Activated CD8-positive, alpha-beta T cell treated with anti-CD3 and anti-CD28 coated beads, Interleukin-2, amount 10 ng/mL, durations not matched to agents 7 days and 5 days (primary cell): ENCODE measurements at places on chromosomes 2 and 18.

DNA sequence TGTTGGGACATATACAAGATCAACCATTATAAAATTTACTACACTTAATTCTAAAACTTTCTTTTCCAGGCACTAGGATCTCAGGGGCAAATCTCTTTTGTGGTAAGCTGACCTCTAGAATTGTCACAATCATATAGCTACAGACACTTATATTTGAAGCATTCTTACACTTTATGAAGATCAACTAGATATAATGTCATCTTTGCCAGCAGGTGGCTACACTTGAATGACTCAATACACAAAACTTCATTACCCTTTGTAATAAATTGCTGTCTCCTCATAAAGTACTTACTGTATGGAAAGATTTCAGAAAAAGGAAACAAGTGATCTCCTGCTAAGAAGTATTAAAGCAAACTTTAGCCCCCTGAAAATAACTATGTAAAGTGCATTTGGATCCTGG is 77.8 kb downstream of the RDH14 start:
- DNase-seq = no peak

GRCh38 chr2:2561346-2562095 is 230.4 kb upstream of the MYT1L start:
- DNase-seq = no peak

GRCh38 chr2:37616677-37617005 is 54.8 kb downstream of the CDC42EP3 start:
- DNase-seq = no peak

- no peak for DNase-seq
Measured at GRCh38 chr2:236833501-236834073, 252.1 kb upstream of the COPS8 start.

DNA sequence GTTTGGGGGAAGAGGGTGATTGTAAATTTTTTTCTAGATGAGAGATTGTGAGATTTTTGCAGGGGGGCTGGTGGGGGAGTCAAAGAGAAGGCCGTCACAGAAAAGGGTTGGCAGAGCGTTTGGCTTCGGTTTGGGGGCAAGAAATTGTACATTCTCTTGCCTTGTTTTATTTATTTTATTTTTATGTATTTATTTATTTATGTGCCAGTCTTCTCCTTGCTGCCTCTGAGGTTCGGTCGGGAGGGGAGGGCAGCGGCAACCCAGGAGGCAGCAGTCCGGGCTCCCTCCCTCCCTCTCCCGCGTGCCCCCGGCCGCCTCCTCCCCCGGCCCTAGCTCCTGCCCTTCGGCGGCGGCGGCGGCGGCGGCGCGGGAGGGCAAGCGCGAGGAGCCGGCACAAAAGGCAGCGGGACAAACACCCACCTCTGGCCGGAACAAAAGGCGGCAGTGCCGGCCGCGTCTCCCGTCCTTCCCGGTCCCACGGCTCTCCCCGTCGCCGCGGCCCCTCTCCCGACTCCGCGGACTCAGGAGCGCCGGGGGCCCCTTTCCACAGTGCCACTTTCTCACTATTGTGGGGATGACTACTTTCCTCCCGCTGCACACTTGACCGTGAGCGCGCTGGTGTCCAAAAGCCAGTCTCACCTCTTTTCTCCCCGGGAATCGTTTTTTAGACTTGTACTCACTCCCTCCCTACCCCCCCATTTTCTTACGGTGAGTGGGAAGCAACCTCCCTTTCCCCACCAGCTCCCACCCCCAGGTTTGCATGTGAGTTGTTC is 1.2 kb downstream of the BCL11A start:
- DNase-seq = no peak

- DNase-seq = no peak
Measured at GRCh38 chr2:103003750-103004260, 242.0 kb downstream of the TMEM182 start.

DNA sequence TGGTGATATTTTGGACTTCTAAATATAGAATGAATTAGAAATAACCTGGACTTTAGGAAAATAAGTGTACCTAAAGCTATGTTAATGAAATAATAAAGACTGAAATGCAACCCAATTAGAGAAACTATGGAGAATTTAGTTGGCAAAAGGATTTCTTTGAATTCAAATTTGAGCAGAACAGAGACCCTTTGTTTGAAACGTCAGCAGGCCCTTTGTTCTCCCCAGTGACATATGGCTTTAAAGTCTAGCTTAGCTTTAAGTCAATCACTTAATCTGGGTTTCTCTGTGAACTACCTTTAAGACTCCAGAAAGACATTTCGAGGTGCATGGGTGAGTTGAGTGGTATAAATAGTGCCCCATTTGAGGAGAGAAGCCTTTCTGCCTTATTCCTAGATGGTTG is 130.5 kb upstream of the CREB1 start:
- no peak for DNase-seq

DNA sequence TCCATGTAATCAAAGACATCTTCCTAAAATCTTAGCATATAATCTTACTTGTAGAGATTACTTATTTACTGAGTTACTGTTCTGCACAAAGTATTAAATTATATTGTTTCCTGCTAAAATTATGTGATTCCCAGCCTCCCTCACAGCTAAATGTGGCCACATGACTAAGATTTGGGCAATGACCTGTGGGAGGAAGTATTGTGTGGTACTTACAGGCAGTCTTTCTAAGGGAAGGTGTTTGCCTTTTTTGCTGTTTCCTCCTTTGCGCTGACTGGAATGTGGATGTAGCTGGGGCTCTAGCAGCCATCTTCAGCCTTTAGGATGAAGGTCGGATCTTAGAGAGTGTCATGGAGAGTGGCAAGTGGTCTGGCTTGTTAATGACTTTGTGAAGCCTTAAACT is 146.3 kb upstream of the APCDD1 start:
- DNase-seq = no peak

DNA sequence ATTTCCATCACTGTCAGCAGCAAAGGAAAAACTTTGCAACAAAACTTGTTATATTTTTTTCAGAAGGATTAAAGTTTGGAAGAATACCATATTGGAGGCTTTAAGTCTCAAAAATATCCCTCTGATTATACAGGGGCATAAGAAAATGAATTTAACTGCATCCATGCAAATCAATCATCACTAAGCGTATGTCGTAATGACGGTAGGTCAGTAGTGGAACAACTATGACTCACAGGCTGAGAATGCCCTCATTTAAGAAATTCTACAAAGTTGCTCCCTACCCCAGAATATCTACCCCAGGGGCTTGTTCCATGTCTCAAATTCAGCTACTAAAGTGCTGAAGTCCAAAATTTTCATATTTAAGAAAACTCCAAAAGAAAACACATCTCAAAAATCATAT is 12.5 kb upstream of the NAB1 start:
- DNase-seq = no peak

GRCh38 chr2:210190345-210190744 is 19.1 kb upstream of the KANSL1L start:
- no peak for DNase-seq

- no peak for DNase-seq
Measured at GRCh38 chr2:172995323-172996244, 80.1 kb upstream of the MAP3K20 start.

GRCh38 chr2:39954346-39954745 is 175.3 kb upstream of the THUMPD2 start:
- DNase-seq = no peak

DNA sequence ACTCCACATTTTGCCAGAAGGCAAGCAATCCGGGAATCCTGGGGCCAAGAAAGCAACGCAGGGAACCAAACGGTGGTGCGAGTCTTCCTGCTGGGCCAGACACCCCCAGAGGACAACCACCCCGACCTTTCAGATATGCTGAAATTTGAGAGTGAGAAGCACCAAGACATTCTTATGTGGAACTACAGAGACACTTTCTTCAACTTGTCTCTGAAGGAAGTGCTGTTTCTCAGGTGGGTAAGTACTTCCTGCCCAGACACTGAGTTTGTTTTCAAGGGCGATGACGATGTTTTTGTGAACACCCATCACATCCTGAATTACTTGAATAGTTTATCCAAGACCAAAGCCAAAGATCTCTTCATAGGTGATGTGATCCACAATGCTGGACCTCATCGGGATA is 26.8 kb downstream of the B3GNT2 start:
- peak; percentile 47 for DNase-seq

- DNase-seq = peak; percentile 31
Measured at GRCh38 chr2:164737612-164738081, 104.0 kb downstream of the COBLL1 start.

DNA sequence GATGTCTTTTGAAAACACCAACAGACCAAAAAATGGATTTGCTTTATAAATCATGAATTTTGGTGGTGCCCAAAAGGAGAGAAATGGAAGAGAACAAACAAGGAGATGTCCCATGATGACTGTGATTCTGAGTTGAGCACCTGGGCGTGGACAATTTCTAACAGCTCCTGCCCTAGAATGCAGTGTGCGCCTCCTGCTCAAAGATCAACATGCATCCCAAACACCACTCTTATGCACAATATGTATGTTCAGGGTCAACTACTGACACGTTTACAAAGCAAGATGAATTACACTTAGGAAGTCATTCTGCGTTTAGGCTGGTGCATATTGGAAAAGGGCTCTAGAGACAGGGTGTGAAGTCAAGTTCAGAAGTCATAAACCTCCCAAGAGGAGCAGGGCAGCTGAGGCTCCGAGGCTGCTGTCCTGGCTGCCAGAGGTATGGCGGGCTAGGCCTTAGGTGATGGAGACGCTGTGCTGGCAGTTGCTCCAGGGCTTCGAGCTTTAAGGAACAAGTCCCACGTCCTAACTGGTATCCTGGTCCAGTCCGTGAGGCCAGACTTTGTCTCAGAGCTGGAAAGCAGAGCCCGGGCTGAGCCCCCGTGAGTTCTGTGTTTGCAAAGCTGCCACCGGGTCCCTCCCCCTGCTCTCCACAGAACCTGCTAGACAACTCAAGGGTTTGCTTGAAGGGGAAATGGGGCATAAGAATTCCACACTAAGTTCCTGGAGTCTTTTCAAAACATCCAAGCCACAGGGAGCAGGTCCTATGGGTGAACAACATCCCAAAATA is 74.0 kb downstream of the ZNF516 start:
- no peak for DNase-seq

DNA sequence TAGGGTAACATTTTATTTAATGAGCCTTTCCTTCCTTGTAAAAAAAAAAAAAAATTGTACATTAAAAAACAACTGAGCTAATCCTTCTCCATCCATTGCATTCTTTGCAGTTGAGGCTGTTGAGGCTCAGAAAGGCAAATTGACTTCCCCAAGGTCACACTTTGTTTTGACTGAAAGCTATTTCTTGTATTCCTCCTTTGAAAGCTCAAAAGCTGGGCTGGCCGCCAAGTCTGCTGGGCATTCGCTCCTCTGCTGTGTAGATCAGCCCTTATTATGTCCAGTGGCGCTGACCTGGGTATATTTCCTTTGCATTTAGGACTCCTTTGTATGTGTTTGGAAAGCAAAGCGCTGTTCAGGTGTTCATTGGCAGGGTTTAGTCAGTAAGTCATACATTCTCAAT is 44.0 kb downstream of the SGPP2 start:
- no peak for DNase-seq

- no peak for DNase-seq
Measured at GRCh38 chr2:74735564-74735963, 81.5 kb downstream of the SEMA4F start.

- no peak for DNase-seq
Measured at GRCh38 chr2:42076357-42077225, 28.8 kb downstream of the PKDCC start.

DNA sequence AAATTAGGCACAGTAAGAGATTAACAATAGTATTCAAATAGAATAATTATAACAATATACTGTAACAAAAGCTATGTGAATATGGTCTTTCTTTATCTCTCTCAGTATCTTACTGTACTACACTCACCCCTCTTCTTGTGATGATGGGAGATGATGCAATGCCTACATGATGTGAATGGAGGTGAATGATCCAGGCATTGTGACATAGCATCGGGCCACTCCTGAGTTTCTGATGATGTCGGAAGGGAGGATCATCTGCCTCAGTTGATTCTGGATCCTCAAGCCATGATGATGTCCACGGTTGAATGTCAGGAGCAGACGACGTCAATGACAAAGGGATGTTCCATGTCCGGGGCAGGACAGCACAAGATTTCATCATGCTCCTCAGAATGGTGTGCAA is 268.3 kb upstream of the MGAT5 start:
- no peak for DNase-seq

- DNase-seq = no peak
Measured at GRCh38 chr2:224561234-224562005, 23.7 kb downstream of the CUL3 start.

- no peak for DNase-seq
Measured at GRCh38 chr2:112692918-112693317, 27.9 kb upstream of the NT5DC4 start.

DNA sequence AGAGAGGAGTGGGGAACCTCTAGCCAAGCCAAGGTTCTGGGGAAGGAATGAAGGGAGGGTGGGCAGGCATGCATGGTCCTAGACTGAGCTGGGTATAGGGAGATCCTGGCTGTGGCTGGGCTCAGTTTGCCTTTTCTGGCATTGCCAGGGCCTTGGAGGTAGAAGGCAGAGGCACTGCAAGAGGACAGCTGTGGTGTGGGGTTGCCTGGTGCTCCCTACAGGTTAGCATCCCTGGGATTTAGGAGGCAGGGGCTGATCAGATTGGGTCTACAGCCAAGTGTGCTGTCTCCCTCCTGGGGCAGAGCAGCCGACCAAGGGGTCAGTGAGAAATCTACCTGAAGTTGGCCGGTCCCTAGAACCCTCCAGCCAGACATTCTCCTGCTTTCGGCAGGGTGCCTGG is 15.9 kb downstream of the ABCG8 start:
- DNase-seq = no peak

GRCh38 chr2:175135862-175136261 is 32.1 kb downstream of the ATF2 start:
- DNase-seq = no peak

- no peak for DNase-seq
Measured at GRCh38 chr2:18372641-18373040, 187.8 kb downstream of the RDH14 start.

- no peak for DNase-seq
Measured at GRCh38 chr2:122206101-122206500, 450.6 kb downstream of the TSN start.

GRCh38 chr2:83686863-83687262 is 772.2 kb downstream of the SUCLG1 start:
- no peak for DNase-seq

- no peak for DNase-seq
Measured at GRCh38 chr2:191560411-191560980, 117.4 kb upstream of the NABP1 start.

- DNase-seq = no peak
Measured at GRCh38 chr2:7018767-7019166, 101.6 kb downstream of the RNF144A start.
